ENCODE measurements at places on chromosomes 13 and 19.

DNA sequence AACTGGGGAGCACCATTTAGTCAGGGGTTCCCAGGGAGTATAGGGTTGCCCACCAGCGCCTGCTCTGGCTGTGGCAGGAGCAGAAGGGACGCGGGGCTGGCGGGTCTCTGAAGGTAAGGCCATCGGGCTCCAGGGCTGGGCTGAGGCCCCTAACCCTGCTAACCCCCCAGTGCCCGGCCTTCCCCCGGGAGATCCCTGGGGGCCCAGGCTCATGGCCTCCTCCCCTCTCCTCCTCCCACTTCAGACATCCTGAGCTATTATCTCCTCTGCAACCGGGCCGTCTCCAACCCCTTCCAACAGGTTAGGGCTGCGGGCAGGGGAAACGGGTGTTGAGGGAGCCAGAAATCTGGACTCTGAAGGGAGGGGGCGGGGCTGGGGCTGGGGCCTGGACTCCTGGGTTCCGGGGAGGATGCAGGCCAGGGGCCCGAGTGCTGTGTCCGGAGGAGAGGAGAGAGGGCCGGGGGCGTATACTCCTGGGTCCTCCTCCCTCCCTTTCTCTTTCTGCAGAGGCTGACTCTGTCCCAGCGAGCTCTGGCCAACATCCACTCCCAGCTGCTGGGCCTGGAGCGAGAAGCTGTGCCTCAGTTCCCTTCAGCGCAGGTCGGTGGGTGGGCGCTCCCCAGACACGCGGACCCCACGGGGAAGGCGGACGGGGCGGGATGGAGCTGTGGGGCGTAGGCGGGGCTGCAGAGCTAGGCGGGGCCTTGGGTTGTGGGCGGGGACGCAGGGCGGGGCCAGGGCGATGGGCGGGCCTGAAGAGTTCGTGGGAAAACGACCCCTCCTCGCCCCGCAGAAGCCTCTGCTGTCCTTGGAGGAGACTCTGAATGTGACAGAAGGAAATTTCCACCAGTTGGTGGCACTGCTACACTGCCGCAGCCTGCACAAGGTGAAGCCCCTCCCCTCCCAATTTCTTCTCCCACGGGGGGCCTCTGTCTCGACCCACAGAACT lies 15.3 kb downstream of the TTYH1 start:
- peak; percentile 23 for DNase-seq

DNA sequence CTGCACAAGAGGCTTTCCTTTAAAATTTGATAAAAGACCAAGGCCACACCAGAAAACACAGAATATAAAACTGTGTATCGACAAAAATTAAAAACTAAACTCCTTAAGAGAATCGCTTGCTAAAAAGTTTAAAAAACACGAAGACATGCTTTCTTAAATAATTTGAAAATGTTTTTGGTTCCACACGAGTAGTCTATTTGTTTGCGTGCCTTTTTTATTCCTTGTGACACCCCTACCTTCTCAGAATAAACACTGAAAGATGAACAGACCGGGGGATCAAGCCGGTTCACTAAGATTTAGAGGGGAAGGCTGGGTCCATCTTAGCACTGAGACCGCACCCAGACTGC lies 256.4 kb upstream of the STARD13 start:
- no peak for DNase-seq

DNA sequence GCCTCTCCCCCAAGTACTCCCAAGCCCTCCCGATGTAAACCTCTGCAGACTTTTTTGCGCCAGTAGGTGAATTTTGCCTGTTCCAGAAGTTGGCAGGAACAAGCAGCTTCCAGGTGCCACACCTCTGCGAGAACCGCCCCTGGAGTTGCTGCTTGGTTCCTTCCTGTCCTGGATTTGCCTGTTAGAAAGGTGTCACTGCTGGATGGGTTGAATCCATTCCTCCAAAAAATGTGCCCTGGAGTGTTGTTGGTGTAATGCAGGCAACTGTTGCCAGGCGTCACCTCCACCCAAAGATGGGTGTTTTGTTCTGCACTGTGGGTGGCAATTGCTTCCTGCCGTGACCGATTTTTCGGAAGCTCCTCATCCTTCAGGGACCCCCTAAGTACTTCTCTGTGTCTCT lies 5.7 kb downstream of the PGPEP1 start:
- no peak for DNase-seq

DNA sequence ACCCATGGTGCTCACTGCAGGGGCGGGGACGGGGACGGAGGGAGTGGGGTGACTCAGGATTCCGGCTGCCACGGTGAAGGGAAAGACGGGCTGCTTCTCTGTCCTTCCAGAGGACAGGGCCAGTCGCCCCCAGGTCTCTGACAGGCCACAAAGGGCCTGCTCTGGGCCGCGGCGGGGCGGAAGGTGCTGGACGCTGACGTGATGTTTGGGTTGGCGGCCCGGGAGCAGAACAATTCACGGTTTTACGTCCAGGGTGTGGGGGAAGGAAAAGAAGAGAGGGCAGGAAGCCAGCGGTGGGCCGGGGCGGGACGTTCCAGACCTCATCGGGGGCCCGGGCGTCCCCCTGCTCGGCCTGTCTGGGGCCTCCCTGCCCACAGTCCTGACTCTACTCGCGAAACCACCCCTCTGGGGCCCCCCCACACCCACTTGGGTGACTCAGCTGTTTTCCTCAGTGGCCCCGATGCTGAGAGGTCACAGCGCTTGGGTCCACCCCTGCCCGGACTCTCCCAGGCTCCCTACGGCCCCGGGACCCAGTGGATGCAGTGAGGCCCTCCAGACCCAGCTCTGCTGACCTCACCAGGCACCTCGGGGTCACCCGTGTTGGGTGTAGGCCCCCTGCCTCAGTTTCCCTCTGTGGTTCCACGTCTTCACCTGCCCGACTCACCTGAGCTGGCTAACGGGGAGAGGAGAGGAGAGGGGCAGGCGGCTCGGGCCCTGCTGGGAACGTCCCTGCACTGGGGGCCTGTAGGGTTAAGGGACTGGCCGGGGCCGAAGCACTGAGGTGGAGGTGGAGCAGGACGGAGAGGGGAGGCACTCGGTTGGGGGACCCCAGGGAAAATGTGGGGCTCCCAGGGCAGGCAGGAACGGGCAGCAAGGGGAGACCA lies 29.2 kb downstream of the PIP5K1C start:
- peak; percentile 90 for DNase-seq

DNA sequence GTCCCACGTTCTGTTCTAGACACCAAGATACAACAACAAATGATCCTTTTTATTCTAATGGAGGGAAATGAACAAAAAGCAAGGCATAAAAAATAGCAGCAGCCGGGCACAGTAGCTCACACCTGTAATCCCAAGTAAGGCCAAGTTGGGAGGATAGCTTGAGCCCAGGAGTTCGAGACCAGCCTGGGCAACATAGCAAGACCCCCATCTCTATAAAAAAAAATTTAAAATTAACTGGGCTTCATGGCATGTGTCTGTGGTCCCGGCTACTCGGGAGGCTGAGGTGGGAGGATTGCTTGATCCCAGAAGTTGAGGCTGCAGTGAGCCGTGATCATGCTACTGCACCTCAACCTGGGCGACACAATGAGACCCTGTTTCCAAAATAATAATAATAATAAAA lies 1.0 kb downstream of the MIA start:
- DNase-seq: no peak

- DNase-seq: no peak
Observed at GRCh38 chr13:52947921-52948373, 80.7 kb upstream of the OLFM4 start.

- DNase-seq: no peak
Observed at GRCh38 chr13:22161871-22162270, 491.0 kb downstream of the FGF9 start.

DNA sequence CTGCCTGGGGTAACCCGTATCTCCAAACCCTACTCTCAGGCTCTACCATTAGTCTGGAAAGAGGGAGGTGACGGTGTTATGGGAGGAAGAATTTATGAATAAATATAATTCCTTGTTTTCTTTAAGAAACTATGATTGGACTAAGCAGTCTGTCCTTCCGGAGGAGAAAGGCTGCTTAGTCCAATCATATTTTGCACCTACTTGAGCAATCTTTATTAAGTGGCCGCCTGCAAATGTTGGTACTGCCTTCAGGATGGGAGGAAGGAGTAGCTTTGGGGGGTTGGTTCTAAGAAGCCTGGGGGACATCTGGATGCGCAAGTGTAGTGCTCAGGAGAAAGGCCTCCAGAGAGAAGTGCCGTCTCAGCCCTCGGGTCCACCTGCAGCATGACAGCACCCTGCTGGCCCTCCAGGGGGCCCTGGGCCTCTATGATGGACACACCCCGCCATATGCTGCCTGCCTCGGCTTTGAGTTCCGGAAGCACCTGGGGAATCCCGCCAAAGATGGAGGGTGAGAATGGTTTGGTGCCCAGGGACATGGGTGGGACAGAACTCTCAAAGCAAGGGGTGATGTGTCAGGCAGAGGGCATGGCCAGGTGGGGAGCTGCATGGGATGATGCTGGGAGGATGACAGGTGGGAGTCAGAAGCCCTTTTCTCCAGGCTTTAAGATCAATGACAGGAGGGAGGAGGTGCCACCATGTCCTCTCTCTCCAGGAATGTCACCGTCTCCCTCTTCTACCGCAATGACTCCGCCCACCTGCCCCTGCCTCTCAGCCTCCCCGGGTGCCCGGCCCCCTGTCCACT lies 4.1 kb downstream of the ACP4 start:
- DNase-seq: no peak

GRCh38 chr19:48784527-48784926 lies 26.3 kb downstream of the BCAT2 start:
- no peak for DNase-seq

GRCh38 chr13:33541456-33541855 lies 255.9 kb upstream of the STARD13 start:
- no peak for DNase-seq

DNA sequence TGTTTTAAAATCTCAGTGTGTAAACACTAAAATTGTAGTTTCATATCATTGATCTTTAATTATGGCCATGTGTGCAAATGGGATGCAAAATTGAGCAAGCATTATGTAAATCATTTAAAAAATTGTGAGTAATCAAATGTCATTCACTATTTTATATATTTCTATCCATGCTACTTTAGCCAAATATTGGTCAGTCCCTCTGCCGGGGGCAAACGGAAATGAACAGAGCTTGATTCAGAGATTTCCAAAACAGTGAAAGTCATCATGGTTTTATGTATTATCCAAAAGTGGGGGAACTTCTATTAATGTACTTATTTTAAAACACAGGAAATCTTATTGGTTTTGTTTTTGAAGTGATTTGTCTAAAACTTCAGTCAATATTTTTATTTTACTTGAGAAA lies 219.1 kb downstream of the IRS2 start:
- no peak for DNase-seq

GRCh38 chr19:35608251-35608650 lies 4.3 kb upstream of the HAUS5 start:
- DNase-seq: no peak

DNA sequence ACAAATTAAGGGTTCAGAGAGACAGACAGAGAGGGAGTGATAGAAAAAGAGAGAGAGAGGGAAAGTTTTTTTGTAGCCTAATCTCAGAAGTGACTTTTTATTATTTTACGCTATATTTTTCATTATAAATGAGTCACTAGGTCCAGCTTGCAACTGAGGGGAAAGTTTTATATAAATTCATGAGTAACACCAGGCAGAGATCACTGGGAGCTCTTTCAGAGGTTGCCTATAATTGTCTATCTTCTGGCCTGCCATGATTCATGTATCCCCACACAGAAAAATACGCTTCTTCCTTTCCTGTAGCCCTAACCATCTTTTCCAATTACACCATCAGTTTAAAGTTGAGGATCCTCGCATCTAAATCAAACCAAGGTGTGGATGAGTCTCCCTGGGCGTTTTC lies 467.9 kb downstream of the SLITRK1 start:
- DNase-seq: no peak

DNA sequence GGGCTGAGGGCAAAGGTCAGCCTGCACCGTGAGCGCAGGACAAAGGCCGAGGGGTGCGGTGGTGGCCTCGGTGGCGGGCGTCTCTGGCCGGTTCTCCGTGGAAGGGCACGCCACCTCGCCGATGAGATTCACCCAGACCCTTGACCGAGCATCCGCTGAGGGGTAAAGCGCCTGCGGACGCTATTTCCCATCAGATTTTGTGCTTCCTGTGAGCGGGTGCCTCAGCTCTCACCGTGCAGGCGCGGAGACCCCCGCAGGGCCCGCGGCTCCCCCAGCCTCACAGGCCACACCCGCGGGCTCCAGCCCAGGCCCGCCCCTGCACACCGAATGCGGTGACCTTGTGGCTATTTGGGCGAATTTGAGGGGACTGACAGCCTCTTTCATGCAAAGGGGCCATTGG lies 348.0 kb downstream of the TEX29 start:
- DNase-seq: no peak

- peak; percentile 54 for DNase-seq
Observed at GRCh38 chr13:30864433-30865122, 41.5 kb upstream of the MEDAG start.

- no peak for DNase-seq
Observed at GRCh38 chr13:111623743-111624505, 303.5 kb downstream of the TEX29 start.

DNA sequence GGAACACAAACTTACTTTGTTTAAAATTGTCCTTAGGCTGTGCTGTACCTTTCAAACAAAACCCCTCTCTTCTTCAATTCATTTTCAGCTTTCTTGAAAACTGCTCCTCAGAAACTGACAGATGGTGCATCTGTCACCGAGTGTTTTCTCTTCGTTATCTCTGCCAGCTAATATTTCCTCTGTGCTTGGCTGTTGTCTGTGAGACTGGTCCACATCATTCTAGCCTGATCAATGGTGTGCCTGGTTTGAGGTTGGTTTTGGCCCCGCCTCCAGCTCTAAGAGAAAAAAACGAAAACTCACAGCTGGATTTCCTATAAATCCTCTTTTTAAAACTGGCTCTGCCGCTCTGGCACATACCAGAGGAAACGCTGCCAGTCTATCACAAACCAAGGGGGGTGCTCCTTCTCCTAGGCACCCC lies 79.7 kb downstream of the STARD13 start:
- DNase-seq: peak; percentile 67

GRCh38 chr13:75581874-75582640 lies 32.5 kb downstream of the UCHL3 start:
- DNase-seq: no peak

DNA sequence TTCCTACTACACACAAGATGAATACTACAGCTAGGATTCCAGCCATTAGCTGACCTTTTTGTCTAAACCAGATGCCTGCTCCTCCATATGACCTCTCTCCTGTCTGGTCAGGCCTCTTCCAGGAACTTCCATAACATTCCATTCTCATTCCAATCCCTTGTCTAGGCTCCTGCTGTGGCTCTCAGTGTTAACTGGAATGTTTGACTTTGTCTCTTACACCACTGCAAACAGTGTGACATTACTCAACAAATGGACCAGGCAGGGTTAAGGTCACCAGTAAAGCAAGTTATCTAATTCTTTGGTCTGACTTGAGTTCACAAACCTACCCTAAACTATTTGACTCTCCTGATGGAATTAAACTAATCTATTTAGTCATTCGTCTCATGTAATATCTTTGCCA lies 2.1 kb upstream of the GPC6 start:
- no peak for DNase-seq

DNA sequence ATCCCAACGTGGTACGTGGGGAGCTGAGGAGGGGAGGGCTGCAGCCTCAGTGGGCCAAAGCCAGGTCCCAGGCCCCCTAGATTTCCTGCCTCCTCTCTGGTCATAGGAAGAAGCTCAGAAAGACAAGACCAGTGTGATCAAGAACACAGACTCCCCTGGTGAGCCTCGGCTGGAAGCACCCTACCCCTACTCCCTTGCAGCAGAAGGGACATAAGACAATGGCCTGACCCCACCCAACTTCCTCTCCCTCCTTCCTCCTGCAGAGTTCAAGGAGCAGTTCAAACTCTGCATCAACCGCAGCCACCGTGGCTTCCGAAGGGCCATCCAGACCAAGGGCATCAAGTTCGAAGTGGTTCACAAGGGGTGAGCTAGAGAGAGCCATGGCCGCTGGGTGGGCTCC lies 11.5 kb downstream of the PODNL1 start:
- DNase-seq: no peak

- DNase-seq: no peak
Observed at GRCh38 chr19:19956434-19957075, 55.8 kb downstream of the ZNF93 start.
